ENCODE measurements at places on chromosomes 4 and X.

- no peak for DNase-seq
Measured at GRCh38 chr4:176479767-176480166, 160.0 kb downstream of the SPCS3 start.

GRCh38 chr4:71141125-71141524, 147.7 kb downstream of the DCK start:
- no peak for DNase-seq

GRCh38 chr4:125315576-125316400, 1.0 kb downstream of the FAT4 start:
- no peak for DNase-seq

GRCh38 chr4:94420356-94420755, 31.4 kb upstream of the PDLIM5 start:
- DNase-seq, result no peak

GRCh38 chr4:150216726-150217125, 138.5 kb downstream of the DCLK2 start:
- no peak for DNase-seq

- no peak for DNase-seq
Measured at GRCh38 chrX:129779747-129780146, at the start of gene SASH3. SASH3 (plus strand) TSS chrX:129779949; CDS start chrX:129780098, 149 bp downstream.

GRCh38 chrX:153464116-153464515, 6.3 kb downstream of the HAUS7 start:
- DNase-seq, result no peak

DNA sequence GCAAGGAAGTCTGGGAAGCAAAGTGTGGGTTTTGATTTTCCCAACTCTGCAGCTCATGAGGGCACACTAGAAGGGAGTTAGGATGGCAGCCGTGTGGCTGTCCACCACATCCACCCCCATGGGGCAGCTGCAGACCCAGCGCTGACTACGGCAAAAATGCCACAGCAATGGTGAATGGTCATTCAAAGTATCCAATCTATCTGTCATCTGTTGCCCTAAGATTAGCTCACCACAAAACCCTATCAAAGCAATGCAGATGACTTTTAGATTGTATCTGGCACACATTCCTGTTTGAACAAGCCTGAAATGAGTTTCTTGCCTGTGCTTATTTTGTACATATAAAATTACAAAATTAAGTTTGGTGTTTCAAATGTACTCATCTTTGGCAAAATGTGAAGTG, 29.7 kb upstream of the HPSE start:
- DNase-seq, result no peak

- no peak for DNase-seq
Measured at GRCh38 chr4:95190751-95191436, 357.9 kb downstream of the UNC5C start.

DNA sequence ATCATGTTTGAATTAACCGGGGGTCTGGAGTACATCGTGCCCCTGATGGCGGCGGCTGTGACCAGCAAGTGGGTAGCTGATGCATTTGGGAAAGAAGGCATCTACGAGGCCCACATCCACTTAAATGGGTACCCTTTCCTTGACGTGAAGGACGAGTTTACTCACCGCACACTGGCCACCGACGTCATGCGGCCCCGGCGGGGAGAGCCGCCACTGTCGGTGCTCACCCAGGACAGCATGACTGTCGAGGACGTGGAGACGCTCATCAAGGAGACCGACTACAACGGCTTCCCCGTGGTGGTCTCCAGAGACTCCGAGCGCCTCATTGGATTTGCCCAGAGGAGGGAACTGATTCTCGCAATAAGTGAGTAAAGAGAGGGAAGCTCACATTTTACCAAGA, 56.9 kb downstream of the CLCN4 start:
- no peak for DNase-seq

DNA sequence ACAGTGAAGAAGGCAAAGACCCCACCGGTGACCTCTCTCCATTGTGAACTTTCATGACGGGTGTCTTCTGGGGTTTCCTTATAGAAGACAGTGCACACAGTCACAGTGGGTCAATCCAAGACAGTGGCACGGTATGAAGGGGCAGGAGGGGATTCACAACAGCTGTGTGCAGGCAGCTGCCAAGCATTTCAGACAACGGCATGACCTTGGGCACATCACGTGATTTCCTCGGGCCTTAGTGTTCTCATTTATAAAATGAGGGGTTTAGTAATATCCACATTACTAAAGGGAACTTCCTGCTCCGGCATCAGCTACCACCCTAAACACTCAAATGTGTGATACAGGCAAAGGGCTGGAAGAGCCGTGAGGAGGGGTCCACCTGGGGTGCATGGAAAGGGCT, 42.9 kb downstream of the RBM47 start:
- DNase-seq, result no peak

- no peak for DNase-seq
Measured at GRCh38 chr4:1690698-1691097, 6.6 kb upstream of the FAM53A start.

DNA sequence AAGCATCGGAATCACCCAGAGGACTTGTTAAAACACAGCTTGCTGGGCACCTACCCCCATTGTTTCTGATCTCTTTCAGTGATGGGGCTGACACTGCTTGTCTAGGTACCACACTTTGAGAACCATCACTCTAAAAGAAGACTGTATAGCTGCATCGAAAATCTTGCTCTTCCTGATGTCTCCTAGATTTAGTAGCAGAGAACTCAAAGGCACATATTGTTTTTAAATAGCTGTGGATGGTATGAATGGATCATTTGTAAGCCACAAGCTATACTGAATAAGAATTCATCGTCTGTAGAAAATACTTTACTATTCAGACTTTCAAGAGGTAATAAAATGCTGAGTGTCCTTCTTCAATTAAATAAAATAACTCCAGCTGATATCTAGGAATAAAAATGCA, 405.4 kb downstream of the ANKRD50 start:
- no peak for DNase-seq

DNA sequence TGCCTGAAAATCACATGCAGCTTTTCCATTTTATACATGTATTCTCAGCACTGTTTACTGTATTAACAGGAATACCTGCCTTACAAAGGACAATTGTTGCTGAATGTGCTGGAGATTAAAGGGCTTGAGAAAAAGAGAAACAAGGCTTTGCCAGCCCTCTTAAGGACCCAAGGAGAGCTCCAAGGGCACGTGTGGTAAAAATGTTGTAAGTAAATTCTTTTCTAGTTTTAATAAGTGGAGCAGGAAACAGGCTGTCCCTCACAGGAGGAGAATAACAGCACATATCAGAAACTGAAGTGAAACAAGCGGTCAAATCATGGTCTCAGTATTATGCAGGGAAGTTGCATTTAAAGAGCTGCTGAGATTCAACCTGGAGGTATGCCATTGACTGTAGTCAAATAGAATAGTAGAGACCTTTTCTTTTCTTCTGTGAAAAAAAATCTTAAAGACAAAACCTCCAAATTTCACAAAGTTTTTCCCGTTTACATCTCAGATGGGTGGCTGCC, 18.5 kb downstream of the IGFBP7 start:
- DNase-seq, result no peak

- no peak for DNase-seq
Measured at GRCh38 chr4:137656661-137657060, 124.4 kb upstream of the PCDH18 start.

- DNase-seq, result no peak
Measured at GRCh38 chr4:104492183-104492771, 2.4 kb downstream of the CXXC4 start.

- DNase-seq, result no peak
Measured at GRCh38 chr4:54091637-54092404, 8.1 kb upstream of the GSX2 start.

DNA sequence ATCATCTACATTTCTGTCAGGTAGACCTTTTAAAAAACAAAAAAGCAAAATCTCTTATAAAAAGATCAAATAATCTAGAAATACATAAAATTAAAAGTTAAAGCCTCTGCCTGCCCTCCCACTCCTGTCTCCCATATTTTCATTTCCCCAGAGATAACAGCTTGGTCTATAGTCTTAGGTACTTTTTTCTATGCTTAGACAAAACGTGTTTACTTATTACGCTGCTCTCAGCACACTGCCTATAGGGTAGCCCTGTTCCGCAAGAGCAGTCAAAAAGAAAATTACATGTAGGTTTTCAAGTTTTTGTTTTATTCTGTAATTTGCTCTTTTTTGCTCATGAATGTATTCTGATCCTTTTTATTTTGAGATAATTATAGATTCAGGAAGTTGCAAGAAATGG, 73.3 kb downstream of the TAF1 start:
- DNase-seq, result no peak

- DNase-seq, result no peak
Measured at GRCh38 chr4:31877429-31877828, 1157.3 kb downstream of the PCDH7 start.
